ENCODE measurements at places on chromosomes 1 and 21.

- DNase-seq = no peak
These were observed 10.4 kb downstream of the ZBTB7B start for GRCh38 chr1:155012776-155013602.

DNA sequence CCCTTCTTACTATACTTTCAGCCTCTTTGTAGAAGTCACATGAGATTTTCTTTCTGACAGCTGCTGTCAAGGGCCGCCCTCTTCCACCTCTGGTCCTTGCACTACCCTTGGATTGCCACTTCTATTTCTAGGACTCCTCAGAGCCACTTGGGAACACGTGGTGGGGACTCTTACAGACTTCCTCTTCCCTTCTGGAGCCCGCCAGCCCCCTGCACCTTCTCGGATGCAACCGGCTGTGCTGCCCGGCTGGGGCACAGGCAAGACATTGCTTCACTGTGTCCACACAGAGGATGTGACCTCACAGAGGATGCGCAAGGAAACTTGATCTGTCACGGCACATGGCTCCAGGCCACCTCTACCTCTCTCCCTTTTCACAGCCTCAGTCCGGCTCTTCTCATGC is 2.4 kb upstream of the IKBKE start:
- DNase-seq = no peak

GRCh38 chr1:150268340-150268704 is 494 bp downstream of the APH1A start:
- DNase-seq = peak; percentile 11

GRCh38 chr1:239803781-239804180 is 287.9 kb upstream of the FMN2 start:
- no peak for DNase-seq

GRCh38 chr1:79042117-79042516 is 35.6 kb upstream of the ADGRL4 start:
- peak; percentile 42 for DNase-seq

- DNase-seq = no peak
These were observed 7.0 kb downstream of the ADAMTSL4 start for GRCh38 chr1:150555971-150556865.

GRCh38 chr1:116387551-116387950 is 14.5 kb downstream of the ATP1A1 start:
- no peak for DNase-seq

DNA sequence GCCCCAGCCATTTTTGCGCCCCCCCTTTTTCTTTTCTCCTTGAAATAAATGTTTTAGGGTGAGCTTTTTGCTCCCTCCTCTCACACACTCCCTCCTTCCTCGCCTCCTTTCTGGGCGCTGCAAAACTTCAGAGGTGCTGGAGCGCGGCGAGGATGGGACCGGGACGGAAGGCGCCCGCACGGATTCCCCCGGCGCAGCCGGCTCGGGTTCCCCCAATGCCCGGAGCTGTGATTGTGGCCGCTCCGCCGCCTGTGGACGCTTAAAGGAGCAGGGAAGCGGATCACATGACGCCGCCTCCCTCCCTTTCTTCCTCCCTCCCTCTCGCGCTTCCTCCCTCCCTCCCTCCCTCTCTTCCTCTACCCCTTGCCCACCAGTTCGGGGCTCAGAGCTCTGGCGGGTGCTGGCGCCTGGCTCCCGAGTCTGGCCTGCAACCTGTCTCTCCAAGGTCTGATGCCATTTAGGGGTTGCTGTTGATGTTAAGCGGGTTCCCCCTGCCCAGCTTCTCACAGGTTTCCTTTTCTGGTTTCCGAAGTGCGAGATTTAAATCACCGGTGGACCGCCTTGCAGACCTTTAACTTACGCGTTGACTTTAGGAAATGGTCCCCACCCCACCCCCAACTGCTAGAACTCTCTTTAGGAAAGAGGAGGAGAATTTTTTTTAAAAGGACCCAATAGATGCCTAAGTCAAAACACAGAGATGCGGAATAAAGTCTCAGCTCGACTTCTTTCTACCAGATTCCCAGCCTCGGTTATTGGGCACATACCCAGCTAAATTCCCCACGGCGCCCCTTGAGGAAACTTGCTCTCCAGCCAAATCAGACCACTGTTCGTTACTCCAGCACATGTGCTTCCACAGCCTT is at the start of gene WLS:
TSS of gene WLS (minus strand) at position 235 of the 860 bp plus-strand sequence. CDS start at position 11, 224 bp downstream.
- DNase-seq = no peak

GRCh38 chr1:173100476-173101107 is 49.9 kb upstream of the TNFSF18 start:
- DNase-seq = no peak

DNA sequence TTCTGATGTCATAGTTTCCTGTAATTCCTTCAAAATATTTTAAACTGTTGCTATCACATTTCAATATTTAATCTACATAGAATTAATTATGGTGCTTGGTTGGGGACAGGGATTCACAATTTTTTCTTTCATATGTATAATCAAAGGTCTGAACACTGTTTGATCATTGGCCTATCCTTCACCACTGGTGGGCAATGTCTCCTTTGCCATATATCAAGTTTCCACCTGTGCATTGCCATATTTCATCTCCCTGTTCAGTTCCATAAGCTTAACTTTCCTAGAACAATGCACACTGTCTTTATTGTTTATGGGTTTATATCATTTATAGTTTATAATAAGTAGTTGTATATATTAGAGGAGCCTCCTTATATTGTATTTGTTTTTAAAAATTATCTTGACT is 374.9 kb upstream of the PTBP2 start:
- DNase-seq = no peak

GRCh38 chr1:76254104-76255030 is 179.8 kb downstream of the ST6GALNAC3 start:
- DNase-seq = no peak

DNA sequence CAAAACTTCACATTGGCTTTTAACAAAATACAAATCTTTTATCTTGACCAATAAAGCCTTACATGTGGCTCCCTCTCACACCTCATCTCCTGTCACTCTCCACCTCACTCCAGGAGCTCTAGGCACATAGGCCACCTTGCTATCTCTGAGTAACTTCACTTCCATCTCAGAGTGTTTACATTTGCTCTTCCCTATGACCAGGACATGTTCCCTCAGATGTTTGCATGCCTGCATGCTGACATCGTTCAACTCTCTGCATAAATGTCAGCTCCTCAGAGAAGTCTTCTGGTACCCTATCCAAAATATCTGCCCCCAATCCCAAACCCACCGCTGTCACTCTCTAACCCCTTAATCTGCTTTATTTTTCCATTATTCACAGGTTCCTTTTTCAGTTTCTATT is 110.9 kb downstream of the TOMM20 start:
- DNase-seq = peak; percentile 69
